ENCODE measurements at places on chromosomes 11 and 22.

GRCh38 chr11:106233191-106233590 lies 155.7 kb downstream of the AASDHPPT start:
- no peak for DNase-seq

- no peak for DNase-seq
These were observed 17.1 kb downstream of the GRAP2 start for GRCh38 chr22:39917776-39918495.

- DNase-seq: no peak
These were observed 96.8 kb downstream of the ATM start for GRCh38 chr11:108319541-108320145.

DNA sequence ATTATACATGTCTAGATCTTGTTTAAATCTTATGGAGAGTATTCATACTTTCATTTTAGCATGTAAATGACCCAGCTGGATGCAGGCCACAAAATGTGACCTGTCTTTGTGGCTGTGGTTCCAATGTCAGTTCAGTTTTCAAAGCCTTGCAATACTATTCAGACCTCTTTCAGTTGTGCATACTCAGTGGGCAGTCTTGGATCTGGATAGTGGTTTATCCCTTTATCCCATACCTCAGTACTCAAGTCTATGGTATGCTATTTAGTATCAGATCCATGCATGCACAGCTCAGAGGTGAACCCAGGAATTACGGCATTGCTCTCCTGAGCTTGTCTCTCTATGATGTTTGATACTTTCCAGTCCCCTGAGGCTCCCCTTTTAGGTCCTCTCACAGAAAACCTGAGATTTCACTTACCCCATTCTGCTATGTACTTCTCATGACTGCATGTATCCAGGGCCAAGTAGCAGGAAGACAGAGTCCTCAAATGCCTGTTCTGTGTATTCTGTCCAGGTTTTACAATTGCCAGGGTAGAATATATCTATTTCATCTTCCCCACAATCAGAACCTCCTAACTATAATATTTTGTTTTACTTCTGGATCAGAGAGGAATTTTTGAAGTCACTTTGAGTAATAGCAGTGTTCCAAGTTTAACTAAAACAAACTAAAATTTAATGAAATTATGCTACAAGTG lies 6.9 kb upstream of the P4HA3 start:
- no peak for DNase-seq

DNA sequence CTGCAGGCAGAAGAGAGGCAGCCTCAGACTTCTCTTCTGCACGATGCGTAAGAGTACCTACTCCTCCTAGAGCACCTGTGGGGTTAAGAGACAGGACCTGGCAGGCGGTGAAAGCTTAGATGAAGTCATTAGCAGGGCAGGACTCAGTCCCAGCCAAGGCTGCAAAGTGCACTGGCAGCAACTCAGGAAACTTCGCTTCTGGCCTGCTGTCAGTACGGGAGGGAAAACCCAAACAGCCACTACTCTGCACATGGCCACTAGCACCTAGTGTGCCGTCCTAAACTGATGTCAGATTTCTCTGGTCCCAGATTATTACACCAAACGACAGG lies 8.8 kb upstream of the KLHL35 start:
- no peak for DNase-seq
